ENCODE measurements at places on chromosomes 7 and 10. TPM values are rescaled to one million over a fixed set of nuclear protein-coding genes. Genes with fewer than 3 reads are reported as not detected.

The PGAM2 gene
- total RNA-seq = not detected

The PLEKHS1 gene
- 0.08 TPM for total RNA-seq

GRCh38 chr10:87875929-87876571, 12.6 kb downstream of the PTEN start:
- H3K4me1 ChIP-seq = peaks cover 23% of the 10 kb centered on the region
- no peak overlapping the region for H3K4me3 ChIP-seq
- no peak for DNase-seq

GRCh38 chr10:78292250-78292981, 258.8 kb downstream of the RPS24 start:
- H3K27ac ChIP-seq = no peak overlapping the region
- no peak for DNase-seq
- H3K36me3 ChIP-seq = no peaks in the 10 kb centered on the region

The CALML5 gene
- total RNA-seq = not detected

The PRR15 gene
- not detected for total RNA-seq

- peaks cover 3% of the 10 kb centered on the region for H3K27me3 ChIP-seq
- H3K36me3 ChIP-seq = no peaks in the 10 kb centered on the region
- no peak overlapping the region for H3K27ac ChIP-seq
- H3K4me1 ChIP-seq = no peaks in the 10 kb centered on the region
- no peak for DNase-seq
- no peak overlapping the region for H3K4me3 ChIP-seq
Observed at GRCh38 chr10:89940076-89940475, 238.7 kb downstream of the KIF20B start.

DNA sequence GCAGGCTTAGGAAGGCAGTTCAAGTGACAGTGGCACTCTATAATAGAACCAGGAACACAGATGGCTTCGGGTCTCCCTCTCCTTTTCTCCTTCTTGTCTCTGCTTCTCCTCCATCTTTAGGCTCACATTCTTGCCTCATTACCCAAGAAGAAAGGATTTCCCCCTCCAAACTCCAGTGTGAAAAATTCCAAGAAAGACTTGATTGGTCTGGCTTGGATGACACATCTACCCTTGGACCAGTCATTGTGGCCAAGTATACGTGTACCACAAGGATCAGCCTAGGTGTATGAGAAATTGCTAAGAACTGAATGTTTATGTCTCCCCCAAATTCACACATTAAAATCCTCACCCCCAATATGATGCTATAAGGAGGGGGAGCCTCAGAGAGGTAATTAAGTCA, 53.9 kb downstream of the PRTFDC1 start:
- peaks cover 13% of the 10 kb centered on the region for H3K36me3 ChIP-seq
- H3K27ac ChIP-seq = no peak overlapping the region
- H3K27me3 ChIP-seq = no peaks in the 10 kb centered on the region
- DNase-seq = no peak
- H3K4me1 ChIP-seq = peaks cover 52% of the 10 kb centered on the region

DNA sequence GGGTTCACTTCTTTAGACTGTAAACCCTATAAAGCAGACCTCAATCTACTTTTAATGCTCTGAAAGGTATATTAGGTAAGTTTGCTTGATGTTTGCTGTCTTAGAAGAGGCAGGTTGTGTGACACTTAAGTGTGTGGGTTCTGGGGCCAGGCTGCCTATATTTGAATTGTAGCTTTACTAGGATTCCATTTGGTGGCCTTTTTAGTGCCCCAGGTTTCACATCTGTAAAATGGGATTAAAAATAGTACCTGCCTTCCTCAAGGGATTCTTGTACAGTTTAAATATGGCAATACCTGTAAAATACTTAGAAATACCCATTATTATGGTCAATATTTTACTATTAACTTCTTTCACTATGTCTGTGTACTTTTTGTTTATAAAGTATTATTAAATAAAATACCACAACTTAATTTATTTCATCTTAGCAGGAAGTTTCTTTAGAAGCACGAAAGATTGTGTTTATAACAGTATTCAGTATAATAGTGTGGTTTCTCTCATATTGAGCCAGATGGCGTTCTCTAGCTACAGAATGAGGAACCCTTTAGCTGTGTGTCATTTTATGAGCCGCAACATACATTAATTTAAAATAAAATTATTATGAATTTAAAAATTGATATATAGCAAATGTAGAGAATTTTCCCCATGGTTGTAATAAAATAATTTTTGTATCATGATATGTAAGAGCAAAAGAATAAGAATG, 94.2 kb downstream of the CDK14 start:
- no peak overlapping the region for H3K4me3 ChIP-seq
- no peak overlapping the region for H3K27ac ChIP-seq
- DNase-seq = no peak
- H3K36me3 ChIP-seq = no peaks in the 10 kb centered on the region
- H3K27me3 ChIP-seq = no peaks in the 10 kb centered on the region

GRCh38 chr7:50142425-50143017, 49.5 kb upstream of the ZPBP start:
- H3K27me3 ChIP-seq = peaks cover 12% of the 10 kb centered on the region
- peak overlapping the region; percentile 42 for H3K27ac ChIP-seq

- H3K27me3 ChIP-seq = peaks cover 1% of the 10 kb centered on the region
- no peak overlapping the region for H3K4me3 ChIP-seq
- DNase-seq = no peak
- H3K36me3 ChIP-seq = no peaks in the 10 kb centered on the region
Observed at GRCh38 chr10:18254086-18254485, 113.9 kb downstream of the CACNB2 start.

The CCDC146 gene
- 6.4 TPM for total RNA-seq

The RBM20 gene
- not detected for total RNA-seq

DNA sequence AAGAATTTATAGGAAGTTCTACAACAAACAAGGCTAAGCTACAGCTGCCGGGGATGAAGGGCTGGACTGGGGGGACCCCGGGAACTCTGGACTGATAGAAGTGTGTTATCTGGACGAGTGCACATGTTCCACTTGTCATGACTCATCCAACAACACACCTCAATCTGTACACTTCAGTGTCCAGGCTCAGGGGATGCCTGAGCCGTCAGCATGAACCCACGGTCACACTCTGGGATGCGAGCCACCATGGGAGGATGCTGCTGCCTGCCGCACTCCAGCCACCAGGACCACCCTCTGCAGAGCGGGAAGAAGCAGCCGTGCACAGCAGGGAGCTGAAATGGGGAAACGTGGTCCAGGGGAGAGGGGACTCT, 67.5 kb downstream of the MAD1L1 start:
- H3K4me3 ChIP-seq = no peak overlapping the region
- peaks cover 5% of the 10 kb centered on the region for H3K36me3 ChIP-seq
- DNase-seq = no peak
- no peaks in the 10 kb centered on the region for H3K27me3 ChIP-seq

The CALHM1 gene
- 0.73 TPM for total RNA-seq

DNA sequence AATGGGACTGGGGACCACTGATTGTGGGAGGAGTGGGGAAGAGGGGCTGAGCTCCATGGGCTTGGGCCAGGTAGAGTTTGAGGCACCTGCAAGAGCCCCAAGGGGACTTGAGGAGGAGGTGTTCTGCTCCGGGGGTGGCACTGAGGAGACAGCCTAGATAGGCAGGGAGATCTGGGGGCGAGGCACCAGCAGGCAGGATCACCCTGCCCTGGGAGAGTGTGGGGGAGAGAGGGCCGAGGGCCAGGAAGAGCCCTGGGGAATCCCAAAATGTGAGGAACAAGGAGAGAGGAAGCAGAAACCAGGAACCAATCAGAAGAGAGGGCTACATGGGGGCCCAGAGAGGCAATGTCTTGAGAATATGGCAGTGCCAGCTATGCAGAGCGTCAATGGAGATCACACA, 34.6 kb downstream of the LEP start:
- H3K27me3 ChIP-seq = peaks cover 20% of the 10 kb centered on the region
- H3K36me3 ChIP-seq = peaks cover 6% of the 10 kb centered on the region
- no peaks in the 10 kb centered on the region for H3K4me1 ChIP-seq
- H3K27ac ChIP-seq = no peak overlapping the region
- DNase-seq = no peak

DNA sequence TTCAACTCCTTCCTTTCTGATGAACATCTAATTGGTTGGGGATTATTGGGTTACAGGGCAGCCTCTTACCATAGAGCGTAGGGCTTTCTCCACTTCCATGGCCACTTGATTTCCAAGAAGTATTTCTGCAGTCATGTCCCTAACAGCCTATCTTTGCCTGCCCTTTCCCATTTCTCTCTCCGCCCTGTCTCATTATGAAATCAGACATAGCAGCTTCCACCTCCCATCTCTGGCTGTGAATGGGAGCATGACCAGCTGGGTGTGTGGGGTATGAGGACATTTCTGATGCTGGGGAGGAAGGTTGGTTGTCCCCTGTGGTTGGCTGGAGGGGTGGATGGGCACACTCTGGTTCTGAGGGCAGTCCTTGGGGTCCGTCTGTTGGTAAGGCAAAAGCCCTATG, 41.2 kb downstream of the ADCYAP1R1 start:
- H3K27me3 ChIP-seq = peaks cover 3% of the 10 kb centered on the region
- no peak overlapping the region for H3K27ac ChIP-seq
- no peaks in the 10 kb centered on the region for H3K4me1 ChIP-seq
- H3K36me3 ChIP-seq = no peaks in the 10 kb centered on the region

The ST8SIA6 gene
- 0.93 TPM for total RNA-seq

DNA sequence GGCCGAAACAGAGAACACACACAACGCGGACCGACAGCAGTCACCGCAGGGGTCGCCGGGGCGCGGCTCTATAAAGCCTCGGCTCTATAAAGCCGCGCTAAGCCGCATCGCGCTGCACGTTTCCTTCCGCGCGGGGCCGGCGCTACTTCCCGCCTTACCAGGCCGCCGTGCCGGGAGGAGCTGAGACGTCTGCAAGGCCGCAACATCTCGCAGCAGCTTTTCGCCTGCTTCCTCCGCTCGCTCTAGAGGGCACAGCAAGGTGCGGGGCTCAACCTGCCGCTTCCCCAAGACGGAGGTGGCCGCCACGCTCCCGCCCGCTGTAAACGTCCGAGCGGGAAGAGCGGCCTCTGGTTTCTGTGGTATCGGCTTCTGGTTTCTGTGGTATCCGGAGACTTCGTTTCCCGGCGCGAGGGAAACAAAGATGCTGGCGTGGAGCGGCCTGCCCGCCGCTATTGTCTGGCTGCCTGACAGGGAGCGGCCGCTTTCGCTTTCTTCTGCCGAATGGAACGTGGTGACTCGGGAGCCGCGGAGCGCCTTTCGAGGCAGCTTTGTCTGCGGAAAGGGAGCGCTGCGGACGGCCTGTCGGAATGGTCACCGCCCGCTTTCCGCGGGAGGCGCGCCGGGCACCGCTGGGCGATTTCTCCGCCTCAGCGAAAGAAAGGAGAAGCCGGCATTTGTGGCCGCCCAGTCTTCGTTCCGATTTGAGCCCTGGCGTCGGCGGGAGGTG, 91.8 kb downstream of the SPAG6 start:
- H3K4me1 ChIP-seq = peaks cover 47% of the 10 kb centered on the region
- H3K27me3 ChIP-seq = peaks cover 2% of the 10 kb centered on the region
- DNase-seq = peak; percentile 88
- H3K4me3 ChIP-seq = peak overlapping the region; percentile 92
- H3K27ac ChIP-seq = peak overlapping the region; percentile 95

- H3K4me1 ChIP-seq = no peaks in the 10 kb centered on the region
- DNase-seq = no peak
- H3K27me3 ChIP-seq = no peaks in the 10 kb centered on the region
- H3K36me3 ChIP-seq = no peaks in the 10 kb centered on the region
- H3K4me3 ChIP-seq = no peak overlapping the region
Observed at GRCh38 chr10:19119191-19119590, 70.6 kb downstream of the MALRD1 start.

DNA sequence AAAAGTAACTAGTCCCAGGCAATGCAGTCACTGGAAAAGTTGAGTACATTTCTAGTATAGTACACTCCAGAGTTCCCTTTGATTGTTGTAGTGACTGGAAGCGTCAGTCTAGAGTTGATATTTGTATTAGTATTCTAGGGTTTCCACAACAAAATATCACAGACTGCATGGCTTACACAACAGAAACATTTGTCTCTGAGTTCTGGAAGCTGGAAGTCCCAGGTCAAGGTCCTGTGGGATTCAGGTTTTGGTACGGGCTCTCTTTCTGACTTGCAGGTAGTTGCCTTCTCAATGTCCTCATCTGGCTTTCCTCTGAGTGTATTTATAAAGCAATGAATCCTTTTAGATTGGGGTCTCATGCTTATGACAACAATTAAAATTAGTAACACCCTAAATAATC, 1119.1 kb upstream of the PHF14 start:
- no peak overlapping the region for H3K4me3 ChIP-seq
- H3K4me1 ChIP-seq = no peaks in the 10 kb centered on the region
- no peak overlapping the region for H3K27ac ChIP-seq
- H3K27me3 ChIP-seq = no peaks in the 10 kb centered on the region

GRCh38 chr7:137981175-137981574, 20.7 kb downstream of the CREB3L2 start:
- DNase-seq = no peak
- H3K27me3 ChIP-seq = no peaks in the 10 kb centered on the region
- H3K4me1 ChIP-seq = no peaks in the 10 kb centered on the region
- peaks cover 52% of the 10 kb centered on the region for H3K36me3 ChIP-seq
- no peak overlapping the region for H3K4me3 ChIP-seq
- no peak overlapping the region for H3K27ac ChIP-seq

The HELLS gene
- 95.3 TPM for total RNA-seq

DNA sequence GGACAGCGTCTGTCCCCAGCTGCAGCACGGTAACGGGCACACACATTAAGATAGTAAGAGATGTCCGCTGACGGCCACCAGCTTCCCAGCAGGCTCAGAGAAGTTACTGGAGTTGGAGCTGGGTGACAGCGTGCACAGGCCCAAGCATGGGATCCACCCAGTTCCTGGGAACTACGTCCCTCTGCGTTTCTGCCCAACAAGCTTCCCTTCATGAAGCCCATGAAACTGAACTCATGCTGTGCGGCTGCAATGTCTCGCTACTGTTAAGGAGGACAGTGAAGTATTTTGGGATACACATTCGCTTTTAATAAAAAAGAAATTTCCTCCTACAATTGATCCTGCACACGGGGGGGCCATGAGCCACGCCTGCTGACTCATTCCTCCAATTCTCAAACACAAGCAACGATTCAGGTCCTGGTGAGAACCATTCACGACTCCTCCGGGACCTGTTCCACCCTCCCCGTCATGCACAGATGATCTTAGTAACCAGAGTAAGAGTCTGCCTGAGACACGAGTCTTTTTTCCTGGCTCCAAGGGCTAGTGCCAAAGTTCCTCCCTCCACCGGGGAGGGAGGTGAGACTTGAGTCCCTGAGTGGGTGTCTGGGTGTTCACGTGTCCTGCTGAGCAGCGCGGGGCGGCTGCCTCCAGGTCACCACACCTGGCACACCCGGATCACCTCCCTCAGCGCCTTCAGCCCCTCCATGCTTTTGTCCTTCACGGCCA, 2.6 kb downstream of the PSMG3 start:
- peaks cover 23% of the 10 kb centered on the region for H3K36me3 ChIP-seq
- peak overlapping the region; percentile 35 for H3K27ac ChIP-seq
- H3K4me1 ChIP-seq = peaks cover 36% of the 10 kb centered on the region
- H3K4me3 ChIP-seq = no peak overlapping the region

The CDK1 gene
- total RNA-seq = 121 TPM

GRCh38 chr7:92076509-92076908, 57.8 kb downstream of the CYP51A1 start:
- H3K36me3 ChIP-seq = peaks cover 32% of the 10 kb centered on the region
- H3K4me1 ChIP-seq = peaks cover 12% of the 10 kb centered on the region
- no peak overlapping the region for H3K4me3 ChIP-seq
- H3K27me3 ChIP-seq = no peaks in the 10 kb centered on the region

The CHN2 gene
- total RNA-seq = 6.8 TPM

Data from activated CD4-positive, alpha-beta memory T cell treated with anti-CD3 and anti-CD28 coated beads, Interleukin-2, amount 10 ng/mL, durations not matched to agents 7 days and 5 days (primary cell).